RKO (cell line): ENCODE measurements at places on chromosomes 12 and 14.

GRCh38 chr12:129089576-129089975, 236.3 kb downstream of the GLT1D1 start:
- DNase-seq, result no peak

- DNase-seq, result no peak
These were observed 420.6 kb downstream of the RAD51B start for GRCh38 chr14:68239988-68240771.

DNA sequence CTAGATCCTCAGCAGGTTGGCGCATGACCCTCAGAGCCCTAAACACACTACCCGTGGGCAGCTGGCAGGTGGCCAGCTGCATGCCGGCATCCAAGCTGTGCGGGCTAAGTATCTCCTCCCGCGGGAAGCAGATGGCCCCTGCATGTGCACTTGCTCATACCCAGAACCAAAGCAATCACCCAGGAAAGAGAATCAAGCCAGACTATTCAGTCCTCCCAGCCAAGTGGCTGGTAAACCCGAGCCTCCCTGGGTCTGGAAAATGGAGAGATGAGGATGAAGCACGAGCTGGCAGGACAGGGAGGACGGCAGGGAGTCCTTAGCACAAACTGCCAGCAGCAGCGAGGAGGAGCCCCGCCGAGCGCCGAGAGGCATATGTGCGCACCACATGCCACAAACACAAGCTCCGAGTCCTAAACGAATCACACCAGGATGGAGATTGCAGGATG, 139.7 kb downstream of the RIMBP2 start:
- no peak for DNase-seq

- DNase-seq, result no peak
These were observed 866.3 kb downstream of the NRXN3 start for GRCh38 chr14:79036441-79036840.

GRCh38 chr14:92122761-92123160, 992 bp downstream of the CPSF2 start:
- peak; percentile 22 for DNase-seq

DNA sequence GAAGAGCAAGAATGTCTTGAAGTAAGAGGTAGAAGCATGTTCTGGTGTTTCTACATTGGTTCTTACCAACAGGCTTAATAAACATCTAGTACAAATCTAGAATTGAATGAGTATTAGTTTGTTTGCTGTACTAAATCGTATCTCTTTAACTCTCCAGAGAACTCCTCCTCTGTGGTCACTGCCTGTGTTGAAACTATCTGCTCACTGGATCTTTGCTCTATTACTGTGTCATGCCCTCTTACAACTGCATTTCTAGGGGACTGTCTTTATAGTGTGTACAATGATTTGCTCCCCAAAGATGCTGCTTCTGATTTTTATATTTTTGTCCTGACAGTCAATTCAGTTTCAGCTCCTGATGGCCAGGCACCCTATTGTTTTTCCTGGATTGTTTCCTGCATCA, 50.1 kb upstream of the E2F7 start:
- no peak for DNase-seq

- no peak for DNase-seq
These were observed 519.3 kb downstream of the BCL11B start for GRCh38 chr14:98752660-98753059.

- no peak for DNase-seq
These were observed 25.0 kb downstream of the CREBL2 start for GRCh38 chr12:12636641-12637040.

GRCh38 chr14:80419345-80419744, 208.0 kb upstream of the DIO2 start:
- no peak for DNase-seq

DNA sequence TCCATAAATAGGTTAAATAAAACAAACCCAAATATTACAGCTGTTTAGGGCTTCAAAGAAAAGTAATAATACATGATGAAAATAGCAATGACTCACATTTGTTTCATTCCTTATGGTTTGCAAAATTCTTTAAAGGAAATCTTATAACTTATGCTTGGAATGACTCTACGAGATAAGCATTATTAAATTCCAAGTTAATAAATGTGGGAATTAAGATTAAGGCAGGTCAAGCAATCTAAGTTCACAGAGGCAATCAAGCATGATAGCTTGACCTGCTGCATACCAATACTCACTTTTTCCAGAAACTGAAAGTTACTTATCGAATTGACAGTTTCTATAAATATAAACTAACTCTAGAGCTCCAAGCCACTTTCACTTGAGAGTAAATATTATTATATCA, 1002.9 kb upstream of the SEL1L start:
- DNase-seq, result no peak

GRCh38 chr12:57621497-57622292, 10.5 kb downstream of the ARHGEF25 start:
- DNase-seq, result no peak

- no peak for DNase-seq
These were observed 124.3 kb downstream of the PIWIL1 start for GRCh38 chr12:130461839-130462557.

DNA sequence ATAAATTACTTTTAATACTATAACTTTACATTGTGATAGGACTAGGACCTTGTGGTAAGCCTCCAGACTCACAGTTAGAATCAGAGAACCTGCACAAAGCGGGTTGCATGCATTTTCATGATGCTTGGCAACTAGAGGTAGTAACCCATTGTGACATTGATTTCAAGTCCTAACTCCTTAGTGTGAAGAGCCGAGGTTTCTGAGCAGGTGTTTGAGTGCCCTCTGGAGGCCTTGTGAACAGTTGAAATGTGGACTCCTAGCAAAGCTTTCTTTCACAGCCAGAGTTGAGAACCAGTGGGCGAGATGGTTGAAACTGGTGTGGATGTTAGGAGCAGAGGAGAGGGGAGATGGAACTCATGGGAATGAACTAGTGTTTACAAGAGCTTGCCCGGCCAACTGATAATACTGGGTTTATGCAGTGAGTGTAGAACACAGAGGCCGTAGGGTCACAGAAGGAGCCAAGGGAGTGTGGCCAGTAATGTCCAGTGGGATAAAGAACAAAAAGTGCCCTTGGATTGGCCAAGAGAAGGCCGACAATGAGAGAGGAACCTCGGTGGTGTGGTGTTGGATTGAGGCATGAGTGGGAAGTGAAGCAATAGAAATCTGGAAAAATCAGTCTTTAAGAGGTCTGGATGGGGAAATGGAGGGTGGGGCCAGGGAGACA, 10.9 kb downstream of the ZNF664 start:
- peak; percentile 77 for DNase-seq

DNA sequence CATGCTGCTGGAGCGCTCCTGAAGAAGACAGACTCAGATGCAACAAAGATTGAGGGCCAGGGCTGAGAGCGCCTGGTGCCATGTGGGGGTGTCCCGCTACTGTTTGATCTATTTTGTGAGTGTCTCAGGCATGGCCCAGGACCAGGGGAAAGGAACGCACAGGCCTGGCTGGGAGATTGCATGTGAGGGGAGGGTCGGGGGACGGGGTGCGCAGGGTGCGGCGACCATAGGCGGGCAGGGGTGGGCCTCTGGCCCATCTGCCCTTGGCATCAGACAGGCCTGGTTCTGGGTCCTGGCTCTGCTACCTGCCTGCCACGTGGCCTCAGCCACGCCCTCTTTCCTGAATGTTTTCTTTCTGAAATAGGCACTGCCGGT, 47.5 kb downstream of the BEGAIN start:
- no peak for DNase-seq

GRCh38 chr14:34067587-34067986, 116.7 kb upstream of the EGLN3 start:
- no peak for DNase-seq

DNA sequence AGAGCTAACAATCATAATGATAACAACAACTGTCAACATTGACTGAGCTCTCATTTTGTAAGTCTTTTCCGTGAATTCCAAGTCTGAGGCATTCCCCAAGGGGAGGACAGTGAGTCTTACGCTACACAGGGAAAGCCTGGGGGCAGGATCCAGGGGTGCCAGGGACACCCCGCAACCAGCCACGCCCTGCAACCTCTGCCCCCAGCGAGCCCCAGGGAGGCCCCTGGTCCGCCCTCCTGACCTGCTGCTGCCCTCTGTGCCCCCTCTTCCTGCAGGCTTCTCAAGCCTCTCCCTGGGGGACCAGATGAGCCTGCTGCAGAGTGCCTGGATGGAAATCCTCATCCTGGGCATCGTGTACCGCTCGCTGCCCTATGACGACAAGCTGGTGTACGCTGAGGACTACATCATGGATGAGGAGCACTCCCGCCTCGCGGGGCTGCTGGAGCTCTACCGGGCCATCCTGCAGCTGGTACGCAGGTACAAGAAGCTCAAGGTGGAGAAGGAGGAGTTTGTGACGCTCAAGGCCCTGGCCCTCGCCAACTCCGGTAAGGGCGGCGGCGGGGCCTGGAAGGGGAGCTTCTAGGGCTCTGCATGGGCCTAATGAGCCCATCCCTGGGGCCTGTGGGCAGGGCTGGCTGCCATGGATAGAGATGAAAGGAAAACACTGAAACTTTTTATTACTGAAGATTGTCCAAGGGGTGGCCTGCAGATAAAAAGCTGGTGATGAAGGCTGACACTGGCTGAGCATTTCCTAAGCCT, 115.4 kb downstream of the ESRRB start:
- DNase-seq, result no peak

DNA sequence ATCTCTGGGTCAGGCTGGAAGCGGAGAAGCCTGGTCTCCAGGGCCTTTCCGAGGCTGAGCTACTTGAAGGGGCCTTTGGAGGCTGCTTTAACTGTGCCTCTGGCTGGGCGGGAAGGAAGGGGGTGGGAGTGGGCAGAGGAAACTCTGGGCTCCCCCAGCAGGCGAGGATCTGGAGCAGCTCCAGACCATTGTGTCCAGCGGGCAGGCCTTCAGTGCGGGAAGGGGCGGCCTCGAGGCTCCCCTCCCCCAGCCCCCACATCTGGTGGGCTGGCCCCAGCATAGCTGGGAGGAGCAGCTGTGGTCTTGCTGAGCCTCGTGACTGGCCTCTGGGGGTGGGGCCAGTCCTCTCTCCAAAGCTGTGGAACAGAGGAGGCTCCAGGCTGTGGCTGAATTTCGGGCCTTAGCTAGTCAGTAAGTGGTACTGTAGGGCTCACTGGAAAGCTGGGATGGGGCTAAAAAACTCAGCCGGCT, 3.4 kb downstream of the TAMALIN start:
- no peak for DNase-seq

- DNase-seq, result no peak
These were observed 118.5 kb upstream of the C14orf180 start for GRCh38 chr14:104460791-104461651.

DNA sequence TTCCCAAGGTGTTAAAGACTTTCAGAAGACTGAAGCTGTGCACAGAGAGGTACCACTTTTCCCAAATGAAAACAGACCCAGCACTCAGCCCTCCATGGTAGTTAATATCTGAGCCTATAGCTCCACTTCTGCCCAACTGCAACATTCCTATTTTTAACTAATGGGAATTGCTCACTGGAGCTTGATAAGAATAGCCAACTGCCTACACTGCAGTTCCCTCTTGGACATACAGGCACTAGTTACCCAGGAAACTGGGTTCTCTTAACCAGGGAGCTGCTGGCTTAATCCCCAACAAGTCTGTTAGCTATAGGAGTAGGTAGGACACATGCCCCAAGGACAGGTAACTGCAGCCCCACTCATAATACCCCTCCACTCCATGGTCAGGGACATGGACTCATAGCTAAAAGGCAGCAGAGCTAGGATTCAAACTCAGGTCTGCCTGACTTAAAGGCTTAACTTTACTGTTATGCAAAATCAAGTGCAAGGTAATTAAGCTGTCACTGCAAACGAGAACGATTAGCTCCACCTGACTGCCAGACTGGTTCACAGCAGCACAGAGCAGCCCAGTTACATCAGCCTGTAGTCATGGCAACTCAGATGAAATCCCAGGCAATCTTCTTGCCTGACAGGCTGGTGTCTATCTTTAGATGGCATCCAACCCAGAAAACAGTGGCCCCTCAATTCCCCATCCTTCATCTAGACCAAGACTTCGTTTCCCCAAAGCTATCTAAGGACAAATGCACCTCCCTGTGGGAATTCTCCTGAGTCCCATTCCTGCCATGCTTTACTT, 77.1 kb upstream of the ACTN1 start:
- no peak for DNase-seq

DNA sequence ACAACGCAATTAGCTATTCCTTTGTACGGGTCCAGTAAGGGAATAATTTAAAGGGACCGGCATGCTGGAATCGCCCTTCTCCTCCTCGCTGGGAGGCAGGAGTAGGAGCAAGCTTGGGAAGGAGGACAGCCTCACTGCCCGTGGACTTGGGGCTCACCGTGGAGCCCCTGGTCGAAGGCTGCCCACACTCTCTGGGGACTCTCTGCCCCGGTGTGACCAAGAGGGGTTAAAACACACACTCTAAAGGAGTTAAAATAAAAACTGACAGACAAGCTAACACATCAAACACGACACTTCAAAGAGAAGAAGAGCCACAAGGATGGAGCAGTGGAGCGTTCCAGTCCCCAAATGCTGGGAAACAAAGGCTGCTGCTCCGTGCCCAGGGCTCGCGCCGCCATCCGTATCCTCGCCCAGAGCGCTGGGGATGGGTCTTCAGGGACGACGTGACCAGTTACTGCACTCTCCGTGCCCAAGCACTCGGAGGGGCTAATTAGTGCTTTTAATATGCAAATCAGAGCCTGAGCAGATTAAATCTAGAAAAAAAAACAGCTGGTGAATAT, 123.3 kb downstream of the PAPOLA start:
- DNase-seq, result no peak

DNA sequence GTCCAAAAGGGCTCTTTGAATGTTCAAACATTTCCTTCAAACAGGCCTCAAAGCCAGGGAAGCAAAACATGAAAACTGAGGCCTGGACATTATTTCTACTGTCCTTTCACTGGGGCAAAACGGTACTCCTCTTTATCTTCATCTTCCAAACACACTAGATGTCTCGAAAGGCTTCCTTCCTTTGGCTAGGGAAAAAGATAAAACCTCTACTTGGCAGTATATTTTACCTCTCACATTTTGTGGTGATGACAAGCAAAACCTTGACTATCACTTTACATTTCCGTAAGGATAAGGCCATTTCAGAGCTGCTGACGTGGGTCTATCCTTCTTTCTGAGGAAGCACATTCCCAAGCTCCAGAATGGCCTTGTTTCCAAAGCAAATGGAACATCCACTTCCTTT, 9.9 kb downstream of the STAB2 start:
- DNase-seq, result no peak

- DNase-seq, result peak; percentile 21
These were observed 68.0 kb downstream of the GSC start for GRCh38 chr14:94701861-94702370.

- no peak for DNase-seq
These were observed 112.2 kb upstream of the TMTC1 start for GRCh38 chr12:29895966-29896365.

GRCh38 chr14:96894966-96895365, 97.8 kb downstream of the VRK1 start:
- DNase-seq, result no peak

DNA sequence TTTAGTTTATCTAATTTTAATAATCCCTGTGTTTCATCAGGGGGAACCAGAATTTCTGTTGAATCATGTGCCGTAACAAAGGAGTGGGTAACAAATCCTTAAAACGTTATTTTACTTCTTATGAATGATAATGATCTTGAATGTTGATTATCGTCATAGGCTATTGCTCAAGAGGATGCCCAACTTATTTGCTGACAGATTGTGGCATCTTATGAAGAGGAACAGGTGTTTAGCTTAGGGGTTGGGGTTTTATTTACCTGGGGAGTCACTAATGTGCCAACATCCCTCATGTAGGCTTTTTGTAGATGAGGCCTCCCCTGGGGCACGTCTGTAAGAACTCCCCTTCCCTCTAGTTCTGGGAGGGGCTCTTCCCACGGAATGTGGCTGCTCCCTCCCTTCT, 32.4 kb upstream of the TMX1 start:
- no peak for DNase-seq

GRCh38 chr12:76652402-76652801, 92.8 kb upstream of the OSBPL8 start:
- no peak for DNase-seq
